ENCODE measurements at places on chromosomes 6 and 20. TPM values are rescaled to one million over a fixed set of nuclear protein-coding genes. Genes with fewer than 3 reads are reported as not detected.

DNA sequence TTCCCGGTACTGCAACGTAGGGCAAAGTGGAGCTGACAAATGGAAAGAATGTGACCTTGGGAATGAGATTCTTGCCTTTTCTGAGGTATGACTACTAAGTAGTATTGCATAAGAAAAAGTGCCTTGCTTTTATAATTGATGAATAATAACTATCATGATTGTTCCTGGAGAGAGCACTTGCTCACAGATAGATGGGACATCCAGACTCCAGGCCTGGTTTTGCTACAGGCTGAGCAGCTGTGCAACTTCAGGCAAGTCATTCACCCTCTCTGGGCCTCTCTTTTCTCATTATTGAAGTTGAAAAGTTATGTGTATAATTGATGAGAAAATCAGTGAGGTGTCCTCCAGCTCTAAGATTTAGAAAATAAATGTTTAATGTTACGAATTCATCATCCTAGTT, 53.6 kb upstream of the MBOAT1 start:
- H3K27me3 ChIP-seq: no peaks in the 10 kb centered on the region
- no peak overlapping the region for H3K4me3 ChIP-seq
- H3K36me3 ChIP-seq: no peaks in the 10 kb centered on the region
- DNase-seq: no peak

- H3K4me3 ChIP-seq: no peak overlapping the region
- no peak overlapping the region for H3K27ac ChIP-seq
- DNase-seq: no peak
- no peaks in the 10 kb centered on the region for H3K36me3 ChIP-seq
- H3K27me3 ChIP-seq: no peaks in the 10 kb centered on the region
Observed at GRCh38 chr6:72525821-72526510, 95.9 kb upstream of the KCNQ5 start.

DNA sequence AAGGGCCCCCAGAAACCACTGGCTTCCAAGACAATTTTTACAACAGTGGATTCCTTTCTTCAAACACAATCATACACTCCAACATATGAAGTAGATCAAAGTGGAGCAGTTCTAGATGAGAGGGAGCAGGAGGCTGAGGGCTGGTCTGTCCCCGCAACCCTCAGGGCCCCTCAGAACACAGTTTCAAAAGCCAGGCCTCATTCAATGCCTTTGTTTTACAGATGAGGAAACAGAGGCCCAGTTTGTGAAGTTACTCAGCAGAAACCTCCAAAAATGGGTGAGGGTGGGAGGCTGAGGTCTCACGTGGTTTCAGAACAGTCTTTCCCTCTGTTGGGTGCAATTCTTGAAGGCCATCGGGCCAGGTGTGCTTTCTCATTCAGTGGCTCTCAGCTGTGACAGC, 134.9 kb downstream of the SCML4 start:
- H3K36me3 ChIP-seq: no peaks in the 10 kb centered on the region
- H3K27me3 ChIP-seq: peaks cover 3% of the 10 kb centered on the region
- peaks cover 25% of the 10 kb centered on the region for H3K4me1 ChIP-seq
- no peak for DNase-seq
- no peak overlapping the region for H3K4me3 ChIP-seq
- H3K27ac ChIP-seq: peak overlapping the region; percentile 29

DNA sequence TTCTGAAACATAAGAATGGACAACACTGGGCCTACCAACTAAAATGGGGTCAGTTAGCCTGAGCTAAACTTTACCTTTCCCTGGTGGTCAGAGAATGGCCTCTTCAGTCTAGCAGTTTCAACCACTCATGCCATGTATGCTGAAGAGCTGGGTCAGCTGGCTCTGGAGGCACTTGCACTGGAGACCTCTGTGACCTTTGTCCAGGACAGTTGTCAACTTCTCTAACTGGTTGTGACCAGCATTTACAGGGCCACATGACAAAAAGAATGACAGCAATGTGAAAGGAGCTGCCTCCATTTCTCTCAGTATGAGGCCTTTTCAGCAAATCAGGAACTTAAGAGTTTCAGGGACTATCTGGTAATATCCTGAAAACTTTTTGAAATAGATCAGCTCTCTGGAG, 59.9 kb upstream of the TMEM30A start:
- no peaks in the 10 kb centered on the region for H3K27me3 ChIP-seq
- peaks cover 17% of the 10 kb centered on the region for H3K4me1 ChIP-seq
- H3K4me3 ChIP-seq: no peak overlapping the region
- no peak overlapping the region for H3K27ac ChIP-seq
- no peaks in the 10 kb centered on the region for H3K36me3 ChIP-seq

- H3K4me1 ChIP-seq: no peaks in the 10 kb centered on the region
- no peaks in the 10 kb centered on the region for H3K27me3 ChIP-seq
- no peak overlapping the region for H3K27ac ChIP-seq
Observed at GRCh38 chr6:66423047-66423446, 716.0 kb upstream of the EYS start.

DNA sequence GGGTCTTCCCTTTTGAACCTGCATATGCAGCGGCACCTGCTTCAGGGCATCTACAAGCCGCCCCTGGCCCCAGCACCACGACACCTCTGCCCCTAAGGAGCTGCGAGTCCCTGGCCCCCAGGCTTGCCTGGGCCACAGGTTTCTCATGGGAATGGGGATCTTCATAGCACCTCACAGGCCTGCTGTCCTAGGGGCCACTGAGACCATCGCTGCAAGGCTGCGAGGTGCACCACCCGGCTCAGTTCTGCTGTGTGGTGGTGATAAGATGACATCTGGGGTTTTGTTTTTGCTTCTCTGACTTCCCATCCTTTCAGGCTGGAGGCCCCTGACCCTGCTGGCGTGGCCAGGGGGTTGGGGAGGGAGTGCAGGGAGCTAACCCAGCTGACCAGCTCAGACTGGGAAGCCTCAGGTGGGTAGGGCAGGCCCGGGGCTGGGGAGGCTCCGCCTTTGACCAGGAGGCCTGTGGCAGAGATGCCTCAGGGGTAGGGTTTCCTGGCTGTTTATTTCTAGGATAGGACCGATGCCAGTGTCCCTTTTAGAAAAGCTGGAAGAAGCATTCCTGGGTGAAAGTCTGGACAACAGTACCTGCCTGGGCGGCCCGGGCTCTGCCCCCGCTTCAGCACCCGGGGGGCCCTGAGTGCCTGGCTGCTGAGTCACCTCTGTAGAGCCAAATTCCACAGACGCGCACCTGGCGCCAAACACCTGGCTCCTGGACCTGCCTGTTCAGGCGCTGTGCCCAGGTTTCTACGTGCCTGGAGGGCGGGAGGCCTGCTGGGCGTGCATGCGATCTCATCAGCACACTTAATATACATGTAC, 264.7 kb downstream of the DLL1 start:
- peaks cover 13% of the 10 kb centered on the region for H3K27me3 ChIP-seq
- H3K4me3 ChIP-seq: no peak overlapping the region
- DNase-seq: no peak
- no peak overlapping the region for H3K27ac ChIP-seq

DNA sequence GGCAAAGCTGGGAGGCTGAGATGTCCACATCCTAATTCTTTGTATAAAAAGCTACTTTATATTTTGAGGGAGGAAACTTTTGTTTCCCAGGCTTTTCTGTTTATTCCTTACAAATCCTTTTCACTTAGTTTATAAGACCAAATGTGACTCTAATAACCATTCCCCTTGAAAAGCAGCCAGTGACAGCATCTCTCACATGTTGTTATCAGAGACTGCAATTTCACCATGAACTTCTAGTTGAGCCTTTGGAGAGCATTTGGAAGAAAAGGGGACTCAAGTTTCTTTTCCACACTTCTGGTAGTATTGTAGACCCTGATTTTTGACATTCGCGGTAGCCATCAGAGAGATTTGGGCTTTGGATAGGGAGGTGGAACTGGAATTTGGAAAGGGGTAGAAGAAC, 215.8 kb downstream of the RNF144B start:
- H3K4me1 ChIP-seq: no peaks in the 10 kb centered on the region
- H3K4me3 ChIP-seq: no peak overlapping the region
- H3K27ac ChIP-seq: no peak overlapping the region
- no peak for DNase-seq

GRCh38 chr6:156062091-156062563, 606.5 kb upstream of the NOX3 start:
- H3K4me1 ChIP-seq: no peaks in the 10 kb centered on the region
- no peaks in the 10 kb centered on the region for H3K27me3 ChIP-seq
- no peak for DNase-seq
- H3K4me3 ChIP-seq: no peak overlapping the region

Gene LRRC1
- total RNA-seq: 5.4 TPM

Gene RSPO3
- 0.31 TPM for total RNA-seq

Gene MAS1L
- total RNA-seq: not detected

Gene MMP24
- 0.10 TPM for total RNA-seq

- H3K4me3 ChIP-seq: peak overlapping the region; percentile 82
- H3K27me3 ChIP-seq: no peaks in the 10 kb centered on the region
- peak overlapping the region; percentile 83 for H3K27ac ChIP-seq
- peak; percentile 85 for DNase-seq
- peaks cover 19% of the 10 kb centered on the region for H3K4me1 ChIP-seq
Observed at GRCh38 chr6:31270788-31271640, 878 bp downstream of the HLA-C start.

Gene ATP9A
- 32.1 TPM for total RNA-seq

- H3K4me3 ChIP-seq: no peak overlapping the region
- DNase-seq: no peak
- no peaks in the 10 kb centered on the region for H3K4me1 ChIP-seq
- peaks cover 48% of the 10 kb centered on the region for H3K36me3 ChIP-seq
Observed at GRCh38 chr6:17790489-17790888, 83.8 kb upstream of the NUP153 start.

DNA sequence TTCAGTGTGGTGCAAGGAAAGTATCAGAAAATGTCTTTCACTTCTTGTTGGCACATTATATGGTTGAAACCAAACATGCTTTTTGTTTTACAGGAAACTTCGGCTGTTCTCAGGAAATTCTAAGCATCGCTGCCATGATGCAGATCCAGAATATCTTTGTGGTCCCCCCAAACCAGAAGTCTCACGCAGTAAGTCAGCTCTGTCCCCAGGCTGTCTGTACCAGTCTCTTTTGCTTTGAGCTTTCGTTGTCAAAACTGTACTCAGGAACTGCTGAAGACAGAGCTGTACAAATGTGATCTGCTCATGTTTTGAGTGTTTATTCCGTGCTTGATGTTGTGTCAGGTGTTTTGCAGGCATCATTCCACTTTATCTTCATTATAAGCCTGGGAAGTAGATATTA, 59.6 kb downstream of the DHX35 start:
- H3K36me3 ChIP-seq: peaks cover 99% of the 10 kb centered on the region
- no peak for DNase-seq
- no peaks in the 10 kb centered on the region for H3K4me1 ChIP-seq
- no peak overlapping the region for H3K4me3 ChIP-seq
- no peak overlapping the region for H3K27ac ChIP-seq

DNA sequence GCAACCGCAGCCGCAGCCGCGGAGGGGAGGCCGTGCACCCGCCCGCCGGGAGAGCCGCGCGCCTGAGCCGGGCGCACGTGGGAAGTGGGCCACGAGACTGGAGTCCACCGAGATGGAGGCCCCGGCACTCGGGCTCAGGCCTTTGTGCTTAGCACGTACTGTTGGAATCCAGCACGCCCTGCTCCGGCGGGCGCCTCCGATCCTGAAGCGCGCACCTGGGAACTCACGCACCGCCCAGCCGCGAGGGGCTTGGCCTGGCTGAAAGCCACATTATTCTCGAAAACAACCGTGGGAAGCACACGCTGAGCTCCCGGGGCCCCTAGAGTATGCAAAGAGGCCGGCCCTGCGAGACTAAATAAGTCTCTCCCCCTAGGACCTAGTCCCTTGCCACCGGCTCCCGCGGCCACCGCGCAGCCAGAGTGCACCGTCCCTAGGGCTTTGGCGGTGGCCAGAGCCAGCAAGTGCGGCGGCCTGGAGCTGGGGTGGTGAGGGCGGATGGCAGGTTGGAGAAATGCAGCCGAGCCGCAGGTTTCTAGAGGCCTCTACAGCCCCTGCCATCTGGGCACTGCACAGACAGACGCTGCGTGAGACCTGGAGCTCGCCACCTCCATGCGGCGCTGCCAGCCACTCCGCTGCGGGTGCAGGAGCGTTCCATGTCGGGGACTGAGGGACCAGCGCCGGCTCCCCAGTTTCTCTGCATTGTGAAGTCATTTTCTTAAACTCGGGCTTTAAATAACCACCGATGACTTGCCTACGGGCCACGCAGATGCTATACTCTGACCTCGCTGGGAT, 42.0 kb upstream of the LY86 start:
- peak; percentile 58 for DNase-seq
- no peaks in the 10 kb centered on the region for H3K36me3 ChIP-seq
- peaks cover 2% of the 10 kb centered on the region for H3K27me3 ChIP-seq
- peak overlapping the region; percentile 50 for H3K4me3 ChIP-seq

GRCh38 chr6:33672808-33673207, 38.7 kb downstream of the UQCC2 start:
- no peaks in the 10 kb centered on the region for H3K27me3 ChIP-seq
- peaks cover 69% of the 10 kb centered on the region for H3K36me3 ChIP-seq
- H3K27ac ChIP-seq: no peak overlapping the region

- H3K36me3 ChIP-seq: peaks cover 33% of the 10 kb centered on the region
- H3K27me3 ChIP-seq: no peaks in the 10 kb centered on the region
- H3K4me1 ChIP-seq: no peaks in the 10 kb centered on the region
- H3K4me3 ChIP-seq: no peak overlapping the region
Observed at GRCh38 chr6:88890860-88891845, 72.3 kb downstream of the RNGTT start.

DNA sequence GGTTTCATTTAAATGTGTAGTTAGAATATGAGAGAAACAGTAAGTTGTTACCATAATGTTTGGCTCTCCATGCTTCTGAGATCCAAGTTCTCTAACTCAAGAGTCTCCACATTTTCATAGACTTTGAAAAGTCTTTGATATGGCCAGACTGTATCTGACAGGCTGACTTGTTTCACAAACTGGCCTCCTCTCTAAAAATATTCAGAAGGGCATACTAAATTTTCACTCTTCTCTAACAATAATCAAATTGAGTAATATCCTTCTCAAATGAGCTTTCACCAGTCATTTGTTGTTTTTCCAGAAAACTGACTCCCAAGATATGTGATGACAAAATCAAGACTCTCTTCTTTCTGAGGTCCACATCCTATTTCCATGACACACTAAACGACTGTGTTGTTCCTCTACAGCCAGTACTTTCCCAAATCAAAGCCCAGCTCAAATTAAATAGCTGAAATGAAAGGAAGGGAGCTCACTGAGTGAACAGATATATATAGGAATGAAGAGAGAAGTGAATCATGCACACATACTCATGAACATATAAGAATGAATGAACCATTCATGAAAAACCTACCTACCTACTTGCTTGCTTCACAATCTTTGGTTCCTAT, 15.1 kb downstream of the HIVEP2 start:
- H3K27me3 ChIP-seq: no peaks in the 10 kb centered on the region
- peaks cover 70% of the 10 kb centered on the region for H3K4me1 ChIP-seq
- no peaks in the 10 kb centered on the region for H3K36me3 ChIP-seq
- no peak overlapping the region for H3K27ac ChIP-seq
- no peak overlapping the region for H3K4me3 ChIP-seq

Gene PARD6B
- total RNA-seq: 3.0 TPM

- no peaks in the 10 kb centered on the region for H3K27me3 ChIP-seq
- no peak for DNase-seq
- no peaks in the 10 kb centered on the region for H3K36me3 ChIP-seq
- H3K4me3 ChIP-seq: no peak overlapping the region
- H3K27ac ChIP-seq: no peak overlapping the region
Observed at GRCh38 chr20:53387983-53388675, 205.5 kb downstream of the ZNF217 start.

Gene PXMP4
- total RNA-seq: 12.5 TPM

All from heart right ventricle (tissue), 16 donors.